Activated naive CD8-positive, alpha-beta T cell treated with anti-CD3 and anti-CD28 coated beads, Interleukin-2, amount 10 ng/mL, durations not matched to agents 7 days and 5 days (primary cell): ENCODE measurements at places on chromosomes 1 and 21. TPM values are rescaled to one million over a fixed set of nuclear protein-coding genes. Genes with fewer than 3 reads are reported as not detected.

The AMY2A gene
- total RNA-seq, result not detected

The FCRL3 gene
- total RNA-seq, result 13.0 TPM

The TNFRSF9 gene
- 3.2 TPM for total RNA-seq

The ALDH9A1 gene
- 37.7 TPM for total RNA-seq

The DMRTA2 gene
- not detected for total RNA-seq

The ABCA4 gene
- total RNA-seq, result not detected

The PAFAH2 gene
- 13.5 TPM for total RNA-seq

The RBP7 gene
- total RNA-seq, result not detected

The GPR3 gene
- total RNA-seq, result 0.42 TPM

The LYPD8 gene
- total RNA-seq, result not detected

The PRMT6 gene
- total RNA-seq, result 16.7 TPM

The AMY1C gene
- not detected for total RNA-seq

The LCE2A gene
- not detected for total RNA-seq

The PLA2G5 gene
- not detected for total RNA-seq

The GFI1 gene
- total RNA-seq, result 56.4 TPM

The SPATA46 gene
- total RNA-seq, result not detected

The PROK1 gene
- total RNA-seq, result not detected

The CYP4A22 gene
- total RNA-seq, result not detected

The HCRTR1 gene
- total RNA-seq, result not detected

The CFAP107 gene
- total RNA-seq, result not detected

The C1orf210 gene
- total RNA-seq, result not detected

The S100A6 gene
- total RNA-seq, result 373 TPM

The TP73 gene
- 0.62 TPM for total RNA-seq

The B3GALT2 gene
- 7.1 TPM for total RNA-seq

The RHCE gene
- 0.17 TPM for total RNA-seq

The TIPRL gene
- 40.0 TPM for total RNA-seq

The PTGFR gene
- not detected for total RNA-seq
